Kidney epithelial cell (primary cell): ENCODE measurements at places on chromosomes 6 and 20. TPM values are rescaled to one million over a fixed set of nuclear protein-coding genes. Genes with fewer than 3 reads are reported as not detected.
A peak's percentile ranks its signal among the peaks of the same experiment; 100 is the strongest.

GRCh38 chr6:138403324-138403800, 661 bp upstream of the HEBP2 start:
- no peak for DNase-seq

GRCh38 chr6:12348530-12349511, 58.7 kb downstream of the EDN1 start:
- peak; percentile 92 for DNase-seq

- DNase-seq = no peak
These were observed 111.8 kb downstream of the EDN3 start for GRCh38 chr20:59412181-59412580.

The SLC22A3 gene
- 5.8 and 6.4 TPM in 2 replicates for total RNA-seq

The FGD2 gene
- total RNA-seq = 0.04 and 0.68 TPM in 2 replicates

GRCh38 chr20:8012724-8013123, 6.8 kb downstream of the TMX4 start:
- no peak for DNase-seq

DNA sequence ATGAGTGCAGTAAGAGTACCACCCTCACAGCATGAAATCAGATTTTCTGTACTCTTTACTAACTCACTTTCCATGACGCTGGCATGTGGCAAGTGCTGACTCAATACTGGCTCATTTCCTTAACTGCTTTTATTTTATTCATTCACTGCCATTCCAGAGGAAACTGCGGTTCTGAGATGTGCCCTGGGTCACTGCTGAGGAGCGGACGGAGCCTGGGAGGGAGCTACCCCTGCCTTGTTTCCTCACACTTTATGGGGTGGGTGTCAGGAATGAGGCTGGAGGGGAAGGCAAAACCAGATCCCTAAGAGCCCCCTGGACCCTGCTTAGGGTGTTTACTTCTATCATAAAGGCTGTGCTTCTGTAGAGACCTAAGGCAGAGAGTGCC, 14.4 kb downstream of the NT5E start:
- DNase-seq = peak; percentile 91

DNA sequence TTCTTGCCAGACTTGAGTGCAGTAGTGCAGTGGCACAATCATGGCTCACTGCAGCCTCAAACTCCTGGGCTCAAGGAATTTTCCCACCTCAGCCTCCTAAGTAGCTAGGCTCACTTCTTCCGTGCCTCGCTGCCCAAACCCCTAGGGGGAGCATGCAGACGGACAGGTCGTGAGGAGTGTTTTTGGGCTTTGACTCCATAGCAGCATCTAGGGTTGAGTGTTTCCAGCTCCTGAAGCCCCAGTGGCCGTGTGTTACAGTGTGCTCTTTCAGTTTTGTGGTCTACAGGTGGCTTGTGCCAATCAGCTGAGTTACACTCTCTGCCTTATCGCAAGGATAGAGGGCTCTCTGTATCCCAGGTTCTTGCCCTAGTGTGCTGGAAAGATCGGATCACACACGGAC, 33.4 kb downstream of the NCOA3 start:
- no peak for DNase-seq
